ENCODE measurements at places on chromosomes 4 and X.

- no peak for DNase-seq
These were observed 3.8 kb downstream of the TCEAL9 start for GRCh38 chrX:103360092-103360491.

GRCh38 chr4:129335276-129335675 lies 239.3 kb downstream of the C4orf33 start:
- DNase-seq, result no peak

DNA sequence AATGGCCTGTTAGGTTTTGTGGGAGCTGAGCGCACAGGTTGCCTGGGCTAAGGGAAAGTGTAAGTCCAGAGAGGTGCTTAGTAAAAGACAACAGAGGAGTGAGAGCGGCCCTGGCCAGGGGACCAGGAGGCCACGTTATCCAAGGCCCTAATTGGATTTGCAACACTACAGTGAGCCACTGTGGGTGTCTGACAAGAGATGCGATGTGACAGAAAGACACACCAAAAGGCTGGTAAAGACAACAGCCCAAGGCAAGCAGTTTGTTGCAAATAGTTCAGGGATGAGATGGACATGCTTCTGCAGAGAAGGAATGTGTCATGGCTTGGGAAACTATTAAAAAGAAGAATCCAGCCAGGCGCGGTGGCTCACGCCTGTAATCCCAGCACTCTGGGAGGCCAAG lies 162.7 kb upstream of the KIT start:
- DNase-seq, result peak; percentile 84

- DNase-seq, result no peak
These were observed 320.5 kb upstream of the IGFBP7 start for GRCh38 chr4:57430726-57431125.

- no peak for DNase-seq
These were observed 61.8 kb downstream of the ATXN3L start for GRCh38 chrX:13258052-13258444.

DNA sequence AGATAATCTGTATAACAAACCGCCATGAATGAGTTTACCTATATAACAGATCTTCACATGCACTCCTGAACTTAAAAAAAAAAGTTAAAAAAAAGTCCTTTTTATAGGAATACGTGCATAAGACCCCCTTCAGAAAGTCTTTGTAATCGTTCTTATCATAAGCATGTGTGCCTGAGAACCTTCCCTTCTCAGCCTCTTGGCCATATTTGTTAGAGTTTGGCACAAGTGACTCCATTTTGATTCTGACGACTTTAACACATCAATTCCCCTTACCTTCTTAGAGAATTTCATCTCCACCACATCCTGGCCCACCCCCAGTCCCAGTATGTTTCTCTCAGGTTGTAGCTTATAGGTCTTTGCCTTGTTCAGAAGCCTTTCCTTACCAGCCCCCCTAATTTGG lies 16.0 kb upstream of the ANXA5 start:
- no peak for DNase-seq

- DNase-seq, result no peak
These were observed 1.8 kb downstream of the RBM3 start for GRCh38 chrX:48576108-48576507.

GRCh38 chr4:74933562-74934015 lies 673 bp downstream of the PARM1 start:
- DNase-seq, result peak; percentile 1

DNA sequence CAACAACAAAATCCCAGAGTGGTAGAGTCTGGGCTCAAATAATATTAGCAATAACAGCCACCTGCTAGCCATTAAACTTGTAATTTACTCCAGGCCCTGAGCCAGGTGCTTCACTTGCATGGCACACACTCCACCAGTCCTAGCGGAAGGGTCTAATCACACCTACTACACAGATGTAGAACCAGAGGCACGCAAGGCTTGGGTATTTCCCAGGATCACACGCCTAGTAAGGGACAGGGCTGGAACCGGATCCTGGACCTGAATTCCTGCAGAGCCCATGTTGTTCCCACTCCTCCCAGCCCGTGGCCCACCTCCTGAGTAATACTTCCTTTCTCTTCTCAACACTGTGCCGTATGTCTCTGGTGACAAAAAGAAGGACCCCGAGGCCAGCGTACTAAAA lies 5.7 kb downstream of the MAGEA1 start:
- no peak for DNase-seq

GRCh38 chrX:134526399-134526798 lies 66.4 kb downstream of the HPRT1 start:
- peak; percentile 53 for DNase-seq

DNA sequence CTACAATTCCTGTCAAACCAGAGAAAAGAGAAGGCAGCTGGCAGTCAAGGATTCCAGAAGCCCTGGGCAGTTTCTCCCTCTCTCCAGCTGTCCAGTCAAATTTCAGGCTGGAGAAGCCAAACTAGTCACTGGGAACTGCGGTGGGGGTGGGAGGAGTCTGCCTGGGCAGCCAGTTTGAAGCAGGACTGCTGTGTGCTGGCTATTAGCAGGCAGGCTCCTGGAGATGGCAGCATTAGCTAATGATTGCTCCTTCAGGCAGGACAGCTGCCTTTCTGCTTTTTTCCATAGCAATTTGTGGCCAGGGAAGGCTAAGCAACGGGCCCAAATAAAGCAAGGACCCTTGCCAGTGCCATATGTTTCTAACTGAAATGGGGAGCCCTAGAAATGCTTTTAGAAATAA lies 44.7 kb upstream of the FGF13 start:
- no peak for DNase-seq

GRCh38 chrX:41475191-41475590 lies 28.0 kb downstream of the NYX start:
- no peak for DNase-seq

GRCh38 chr4:46270986-46271596 lies 118.8 kb downstream of the GABRA2 start:
- DNase-seq, result no peak

DNA sequence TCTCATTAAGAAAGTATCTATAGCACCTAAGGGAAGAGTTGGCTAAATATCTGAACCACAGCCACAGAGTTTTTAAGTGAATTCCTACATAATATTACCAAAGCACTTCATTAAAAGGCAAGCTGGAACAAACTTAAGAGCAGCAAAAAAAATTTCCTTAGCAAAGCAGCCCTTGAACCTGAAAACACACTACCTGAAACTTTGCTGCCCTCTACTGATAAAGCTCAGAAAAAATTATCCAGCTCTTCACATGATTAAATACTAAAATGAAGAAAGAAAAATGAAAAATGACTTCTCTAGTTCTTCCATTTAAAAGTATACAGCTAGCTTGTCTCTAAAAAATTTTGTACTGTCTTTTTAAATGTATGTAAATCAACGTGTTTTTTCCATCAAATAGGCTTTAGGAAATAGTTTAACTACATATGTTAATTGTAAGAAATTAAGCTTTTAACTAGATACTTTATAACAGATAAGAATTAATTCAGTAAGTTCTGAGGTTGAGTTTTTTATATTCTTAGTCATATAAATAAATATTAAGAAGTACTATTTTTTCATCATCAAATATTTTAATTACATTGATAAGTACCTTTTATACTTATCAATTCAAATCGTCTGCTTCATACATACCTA lies 156.1 kb downstream of the STPG2 start:
- no peak for DNase-seq

DNA sequence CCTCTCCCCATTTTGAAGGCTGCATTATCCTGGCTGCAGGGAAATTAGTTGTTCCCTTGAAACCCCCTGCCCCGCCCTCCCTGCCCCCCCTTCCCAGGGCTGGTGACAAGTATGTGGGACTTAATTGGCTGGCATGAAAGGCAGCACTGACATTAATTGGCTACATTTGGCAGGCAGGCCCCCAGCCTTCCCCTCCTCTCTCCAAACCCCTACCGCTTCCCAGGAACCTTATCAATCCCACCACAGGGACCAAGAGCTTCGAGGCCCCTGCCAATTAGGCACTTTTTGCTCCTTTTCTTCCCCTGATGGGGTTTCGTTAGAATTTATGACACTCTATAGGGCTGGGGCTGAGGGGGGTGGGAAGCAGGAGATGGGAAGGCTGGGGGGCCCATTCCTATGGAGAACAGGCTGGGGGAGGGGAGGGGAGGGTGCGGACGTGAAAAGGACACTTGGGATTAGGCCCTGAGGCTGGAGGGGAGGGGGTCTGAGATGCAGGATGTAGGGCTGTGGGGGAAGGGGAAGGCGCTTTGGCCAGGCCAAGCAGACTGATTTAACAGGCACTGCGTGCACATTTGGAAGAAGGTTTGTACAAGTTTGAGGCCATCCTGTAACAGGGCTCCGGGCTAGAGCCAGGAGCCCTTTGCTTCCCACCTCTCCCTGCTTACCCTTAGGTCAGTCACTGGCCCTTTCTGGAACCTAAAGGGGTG lies 52.2 kb downstream of the EFNB1 start:
- no peak for DNase-seq

DNA sequence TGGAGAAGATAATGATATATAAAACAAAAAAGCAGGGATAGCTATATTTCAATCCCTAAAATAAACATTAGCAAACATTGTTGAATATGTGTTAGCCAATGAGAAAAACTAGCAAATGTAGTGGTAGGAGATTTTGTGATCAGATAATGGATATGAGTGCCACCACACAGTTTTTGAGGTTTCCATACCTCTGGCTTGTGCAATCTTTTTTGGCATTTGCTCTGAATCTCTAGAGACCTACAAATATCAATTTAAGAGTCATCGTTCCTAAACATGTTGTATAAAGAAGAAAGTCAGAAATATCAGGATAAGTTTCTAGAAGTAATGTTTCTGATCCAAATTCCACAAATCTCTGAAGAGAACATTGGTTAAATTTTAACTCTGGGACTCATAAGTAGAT lies 308.7 kb downstream of the PDGFC start:
- DNase-seq, result no peak

DNA sequence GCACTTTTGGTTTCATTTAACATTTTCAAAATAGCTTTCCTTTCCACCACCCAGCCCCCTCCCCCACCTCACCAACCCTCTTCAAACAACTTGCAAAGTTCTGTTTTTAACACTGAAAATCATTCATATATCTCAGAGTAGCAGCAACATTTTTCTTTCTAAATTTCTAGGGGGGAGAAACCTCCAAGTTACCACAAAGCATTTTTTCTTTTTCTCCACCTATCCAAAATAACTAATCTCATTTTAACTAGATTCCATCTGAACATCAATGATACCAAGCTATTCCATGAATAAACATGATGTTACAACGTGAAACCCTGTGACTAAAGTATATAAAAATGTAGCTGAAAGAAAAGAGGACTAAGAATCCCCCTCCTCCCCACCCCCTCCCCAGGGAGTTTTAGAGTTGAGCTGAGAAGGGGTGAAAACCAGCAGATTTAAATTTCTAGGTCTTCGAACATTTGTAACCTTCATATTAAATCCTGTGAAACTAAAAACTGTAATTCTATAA lies 5.2 kb downstream of the LDB2 start:
- DNase-seq, result no peak

All from EL (cell line).